NCI-H1436 treated with DMSO at 0.1 percent for 48 hours (cell line): ENCODE measurements at places on chromosomes 2 and 18.

- no peak for DNase-seq
Observed at GRCh38 chr2:68342470-68342869, 22.6 kb upstream of the PLEK start.

- DNase-seq, result no peak
Observed at GRCh38 chr2:37587817-37588216, 83.6 kb downstream of the CDC42EP3 start.

- no peak for DNase-seq
Observed at GRCh38 chr2:136222862-136223261, 104.9 kb upstream of the CXCR4 start.

DNA sequence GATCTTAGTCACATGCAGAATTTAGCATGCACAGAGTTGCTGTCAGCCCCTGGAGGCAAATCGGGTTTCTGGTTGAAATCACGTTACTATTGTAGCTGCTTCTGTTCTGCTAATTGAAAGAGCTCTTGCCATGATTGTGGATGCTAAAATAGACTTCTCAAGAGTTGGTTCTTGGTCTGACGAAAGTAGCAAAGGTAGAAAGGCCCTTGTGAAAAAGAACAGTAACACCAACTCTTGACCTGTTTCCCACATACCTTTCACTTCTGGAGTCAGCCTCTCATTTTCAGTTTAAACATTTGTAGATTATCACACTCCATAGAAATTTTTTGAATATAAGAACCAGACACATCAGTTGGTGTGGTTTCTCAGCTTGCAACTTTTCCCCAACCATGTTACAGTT lies 110.0 kb upstream of the EPB41L3 start:
- DNase-seq, result no peak

GRCh38 chr2:41723526-41723925 lies 324.3 kb upstream of the PKDCC start:
- DNase-seq, result no peak
